Caco-2 (cell line): ENCODE measurements at places on chromosomes 5 and 9.

GRCh38 chr9:21729648-21730047, 72.8 kb upstream of the MTAP start:
- DNase-seq = no peak

- no peak for DNase-seq
These were observed 285.0 kb upstream of the ADAMTSL1 start for GRCh38 chr9:18188971-18189370.

GRCh38 chr5:172751761-172752510, 19.1 kb downstream of the DUSP1 start:
- no peak for DNase-seq

GRCh38 chr9:121220996-121221663, 19.5 kb upstream of the RAB14 start:
- no peak for DNase-seq

DNA sequence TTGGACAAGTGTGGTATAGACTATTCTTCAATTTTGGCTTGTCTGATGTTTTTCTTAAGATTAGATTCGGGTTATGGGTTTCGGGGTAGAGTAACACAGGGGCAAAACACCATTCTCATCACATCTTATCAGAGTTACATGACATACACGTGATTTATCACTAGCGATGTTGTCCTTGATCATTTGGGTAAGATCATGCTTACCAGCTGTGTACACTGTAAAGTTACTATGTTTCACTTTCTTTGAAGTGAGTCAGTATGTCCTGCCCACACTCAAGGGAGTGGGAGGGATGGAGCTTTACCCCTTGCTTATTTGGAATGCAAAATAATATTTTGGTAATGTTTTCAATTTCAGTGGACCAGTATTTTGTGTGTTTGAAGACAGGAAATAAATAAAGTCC, 101.8 kb upstream of the TAF11L2 start:
- DNase-seq = no peak

GRCh38 chr9:128687453-128687852, 1.6 kb upstream of the SET start:
- no peak for DNase-seq

- DNase-seq = peak; percentile 64
These were observed 10.8 kb upstream of the STOM start for GRCh38 chr9:121380846-121381245.

- no peak for DNase-seq
These were observed 207.0 kb downstream of the CSNK1G3 start for GRCh38 chr5:123719004-123719403.

DNA sequence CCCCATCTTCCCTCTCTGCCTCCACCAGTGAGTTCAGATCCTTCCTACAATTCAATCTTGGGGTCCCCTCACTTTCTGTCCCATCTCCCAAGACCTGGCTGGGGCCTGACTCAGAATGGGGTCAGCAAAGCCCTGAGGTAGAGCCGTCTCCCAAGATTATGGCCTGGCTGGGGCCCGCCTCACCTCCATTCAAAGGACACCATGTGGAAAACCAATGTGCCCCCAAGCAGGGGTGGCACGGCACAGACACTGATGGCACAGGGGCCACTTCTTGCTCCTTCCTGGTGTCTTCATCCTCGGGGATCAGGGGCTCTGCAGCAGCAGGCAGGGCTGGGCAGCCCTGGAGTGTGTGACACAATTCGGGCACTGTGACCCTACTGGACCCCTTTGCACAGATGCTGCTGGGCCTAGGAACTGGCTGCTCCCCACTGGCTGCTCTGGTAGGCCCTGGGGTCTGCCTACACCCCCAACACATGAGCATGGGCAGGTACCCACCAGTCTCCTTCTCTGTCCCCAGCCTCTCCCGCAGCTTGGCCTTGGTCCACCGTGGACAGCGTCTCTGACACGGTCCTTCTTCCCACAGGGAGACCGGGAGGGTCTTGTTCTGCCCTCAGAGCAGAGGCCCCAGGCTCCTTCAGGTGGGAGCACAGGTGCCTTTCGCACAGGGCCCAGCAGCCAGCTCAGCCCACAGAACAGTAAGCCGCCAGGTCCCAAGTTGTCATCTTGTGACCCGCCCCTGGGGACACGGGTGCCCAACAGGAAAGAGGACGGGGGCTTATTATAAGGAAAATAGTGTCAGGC, 89.5 kb downstream of the ADAMTS2 start:
- peak; percentile 13 for DNase-seq

GRCh38 chr9:131012396-131012917, 3.5 kb downstream of the LAMC3 start:
- peak; percentile 30 for DNase-seq

DNA sequence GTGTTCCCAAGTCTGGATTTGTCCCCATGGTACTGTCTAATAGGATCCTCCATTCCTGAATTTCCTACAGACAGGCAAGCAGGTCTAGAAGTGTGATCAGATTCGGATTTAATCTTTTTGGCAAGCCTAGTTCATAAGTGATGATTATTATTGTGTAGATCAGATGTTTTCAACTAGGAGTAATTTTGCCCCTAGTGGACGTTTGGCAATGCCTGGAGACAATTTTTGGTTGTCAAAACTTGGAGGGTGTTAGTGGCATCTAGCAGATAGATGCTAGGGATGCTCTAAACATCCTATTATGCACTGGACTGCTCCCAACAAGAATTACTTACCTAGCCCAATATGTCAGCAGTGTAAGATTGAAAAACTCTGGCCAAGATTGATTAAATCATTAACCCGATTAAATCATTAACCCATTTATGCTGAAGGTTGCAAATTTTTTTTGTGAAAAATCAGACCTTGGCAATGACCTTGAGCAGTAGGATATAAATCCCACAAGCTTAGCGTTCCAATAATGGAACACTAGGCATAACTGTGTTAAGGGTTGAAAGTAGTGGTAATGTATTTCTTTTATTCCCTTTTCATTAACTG, 28.2 kb downstream of the TCERG1 start:
- no peak for DNase-seq

DNA sequence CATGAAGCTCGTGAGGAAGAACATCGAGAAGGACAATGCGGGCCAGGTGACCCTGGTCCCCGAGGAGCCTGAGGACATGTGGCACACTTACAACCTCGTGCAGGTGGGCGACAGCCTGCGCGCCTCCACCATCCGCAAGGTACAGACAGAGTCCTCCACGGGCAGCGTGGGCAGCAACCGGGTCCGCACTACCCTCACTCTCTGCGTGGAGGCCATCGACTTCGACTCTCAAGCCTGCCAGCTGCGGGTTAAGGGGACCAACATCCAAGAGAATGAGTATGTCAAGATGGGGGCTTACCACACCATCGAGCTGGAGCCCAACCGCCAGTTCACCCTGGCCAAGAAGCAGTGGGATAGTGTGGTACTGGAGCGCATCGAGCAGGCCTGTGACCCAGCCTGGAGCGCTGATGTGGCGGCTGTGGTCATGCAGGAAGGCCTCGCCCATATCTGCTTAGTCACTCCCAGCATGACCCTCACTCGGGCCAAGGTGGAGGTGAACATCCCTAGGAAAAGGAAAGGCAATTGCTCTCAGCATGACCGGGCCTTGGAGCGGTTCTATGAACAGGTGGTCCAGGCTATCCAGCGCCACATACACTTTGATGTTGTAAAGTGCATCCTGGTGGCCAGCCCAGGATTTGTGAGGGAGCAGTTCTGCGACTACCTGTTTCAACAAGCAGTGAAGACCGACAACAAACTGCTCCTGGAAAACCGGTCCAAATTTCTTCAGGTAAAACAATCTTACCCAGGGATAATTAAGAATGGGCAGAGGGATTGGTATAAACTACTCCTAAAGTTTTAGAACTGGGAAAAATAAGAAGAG, 12.9 kb downstream of the ITGA1 start:
- DNase-seq = peak; percentile 75

GRCh38 chr9:113479174-113479621, 15.7 kb downstream of the RGS3 start:
- peak; percentile 22 for DNase-seq

DNA sequence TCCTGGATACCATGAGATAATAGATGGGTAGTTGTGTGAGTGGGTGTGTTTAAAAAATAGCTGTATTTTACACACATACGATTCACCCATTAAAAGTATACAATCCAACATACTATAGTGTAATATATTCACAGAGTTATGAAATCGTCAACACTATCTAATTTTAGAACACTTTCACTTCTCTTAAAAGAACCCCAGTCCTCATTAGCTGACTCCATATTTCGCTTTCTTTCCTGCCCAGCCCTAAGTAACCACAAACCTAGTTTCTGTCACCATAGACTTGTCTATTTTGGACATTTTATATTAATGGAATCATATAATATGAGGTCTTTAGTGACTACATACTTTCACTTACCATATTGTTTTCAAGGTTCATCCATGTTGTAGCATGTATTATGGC, 63.8 kb upstream of the S1PR3 start:
- no peak for DNase-seq

GRCh38 chr5:169044962-169045361, 256.0 kb downstream of the SLIT3 start:
- no peak for DNase-seq

- DNase-seq = no peak
These were observed 90.2 kb upstream of the LHFPL2 start for GRCh38 chr5:78738693-78739300.

DNA sequence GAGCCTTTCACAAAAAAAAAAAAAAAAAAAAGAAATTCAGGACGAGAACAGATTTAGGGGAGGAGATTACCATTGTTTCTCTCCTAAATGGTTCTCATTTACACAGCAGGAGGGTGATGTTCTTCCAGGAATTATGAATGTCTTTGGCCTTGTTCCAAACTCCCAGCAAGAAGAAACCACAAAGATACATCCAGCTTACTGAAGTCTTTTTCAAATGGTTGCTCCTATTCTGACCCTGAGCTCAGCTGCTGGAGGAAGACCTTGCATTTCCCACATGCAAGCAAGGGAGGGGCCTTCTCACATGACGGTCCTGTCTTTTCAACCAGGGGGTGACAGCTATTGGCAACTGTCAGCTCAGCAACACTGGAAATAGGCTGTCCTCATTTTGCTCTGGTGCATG, 203.0 kb upstream of the VLDLR start:
- no peak for DNase-seq

GRCh38 chr9:134648701-134649530, 7.3 kb downstream of the COL5A1 start:
- DNase-seq = no peak

DNA sequence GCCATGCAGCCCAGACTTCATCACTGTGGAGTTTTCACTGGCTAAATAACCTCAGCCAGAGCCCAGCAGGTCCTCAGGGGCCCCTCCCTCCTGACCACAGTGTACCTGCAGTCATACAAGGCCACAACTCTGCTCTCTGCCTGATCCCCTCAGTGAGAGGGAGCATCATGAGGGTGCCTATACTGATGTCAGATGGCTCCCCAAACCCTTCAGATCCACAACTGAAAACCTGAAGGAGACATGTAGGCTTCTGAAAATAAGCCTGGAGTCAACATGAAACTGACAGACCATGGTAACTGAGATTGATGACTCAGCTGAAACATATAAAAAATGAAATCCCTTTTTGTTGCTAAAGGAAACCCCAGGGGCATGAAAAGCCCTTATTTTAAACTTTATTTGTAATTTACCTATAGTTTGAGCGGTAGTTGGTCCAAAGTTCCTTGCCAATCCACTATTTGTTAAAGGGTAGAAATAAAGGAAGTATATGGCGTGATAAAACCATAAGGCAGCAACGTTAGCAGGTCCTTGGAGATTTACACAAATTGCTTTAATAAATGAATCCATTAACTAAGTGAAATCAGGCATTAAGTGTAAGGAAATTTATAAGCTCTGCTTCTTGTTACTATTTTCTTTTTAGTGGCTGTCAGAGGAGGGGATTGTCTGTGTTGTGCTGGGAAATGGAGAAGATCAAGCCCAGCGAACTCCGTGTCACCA, 68.3 kb downstream of the FGF1 start:
- DNase-seq = no peak

GRCh38 chr5:54671111-54671531, 153.6 kb downstream of the SNX18 start:
- DNase-seq = no peak

DNA sequence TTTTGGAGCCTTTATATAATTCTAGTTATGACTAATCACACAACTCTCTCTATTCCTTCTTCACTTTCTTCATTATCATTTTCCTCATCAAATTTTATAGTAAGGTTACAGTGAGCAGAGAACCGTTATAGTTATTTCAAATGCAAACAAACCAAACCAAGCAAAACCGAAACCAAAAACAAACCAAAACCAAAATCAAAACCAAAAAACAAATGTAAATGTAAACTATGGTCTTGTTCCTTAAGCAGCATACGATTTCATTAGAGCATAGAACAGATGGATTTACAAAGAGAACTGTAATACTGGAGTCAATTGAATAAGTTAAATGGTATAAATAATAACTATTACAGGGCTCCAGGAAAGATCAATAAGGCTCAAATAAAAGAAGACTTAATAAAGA, 447.1 kb downstream of the LRRC70 start:
- DNase-seq = no peak

DNA sequence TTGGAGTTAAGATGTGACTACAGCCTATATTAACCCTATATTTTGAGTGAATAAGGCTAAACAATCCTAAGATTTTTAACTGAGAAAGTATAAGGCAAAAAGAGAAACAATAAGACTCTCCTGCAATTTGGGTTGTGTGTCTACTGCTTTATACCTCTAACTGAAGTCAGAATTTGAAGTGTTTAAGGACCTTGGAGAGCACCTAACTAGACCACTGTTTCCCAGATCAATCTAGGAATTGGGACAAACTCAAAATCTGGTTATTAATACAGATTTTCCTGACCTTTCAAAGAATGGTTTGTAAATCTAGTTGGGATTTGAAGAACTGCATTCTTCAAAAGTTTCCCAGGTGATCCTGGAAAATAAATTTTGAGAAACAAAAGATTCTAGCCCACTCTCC, 42.1 kb downstream of the GABRA1 start:
- peak; percentile 2 for DNase-seq

DNA sequence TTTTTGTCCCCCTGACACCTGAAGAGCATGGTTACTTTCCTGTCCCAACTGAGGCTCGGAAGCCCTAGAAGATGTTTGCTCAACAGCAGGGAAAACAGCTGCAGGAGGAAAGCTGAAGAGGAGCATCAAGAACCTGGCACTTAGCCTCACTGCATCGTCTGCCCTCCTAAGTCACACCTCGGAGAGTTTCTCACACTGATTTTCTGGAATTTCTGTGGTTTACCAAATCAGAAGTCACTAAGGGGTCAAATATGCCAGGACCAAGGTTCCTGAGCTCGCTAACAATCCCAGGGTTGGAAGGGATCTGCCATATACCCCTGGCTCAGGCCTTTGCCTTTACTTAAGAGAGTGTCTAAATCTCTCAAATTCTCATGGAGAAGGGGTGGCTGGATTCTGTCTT, 5.3 kb downstream of the IL12B start:
- DNase-seq = no peak

GRCh38 chr9:103867886-103868285, 226.2 kb upstream of the SMC2 start:
- DNase-seq = no peak

DNA sequence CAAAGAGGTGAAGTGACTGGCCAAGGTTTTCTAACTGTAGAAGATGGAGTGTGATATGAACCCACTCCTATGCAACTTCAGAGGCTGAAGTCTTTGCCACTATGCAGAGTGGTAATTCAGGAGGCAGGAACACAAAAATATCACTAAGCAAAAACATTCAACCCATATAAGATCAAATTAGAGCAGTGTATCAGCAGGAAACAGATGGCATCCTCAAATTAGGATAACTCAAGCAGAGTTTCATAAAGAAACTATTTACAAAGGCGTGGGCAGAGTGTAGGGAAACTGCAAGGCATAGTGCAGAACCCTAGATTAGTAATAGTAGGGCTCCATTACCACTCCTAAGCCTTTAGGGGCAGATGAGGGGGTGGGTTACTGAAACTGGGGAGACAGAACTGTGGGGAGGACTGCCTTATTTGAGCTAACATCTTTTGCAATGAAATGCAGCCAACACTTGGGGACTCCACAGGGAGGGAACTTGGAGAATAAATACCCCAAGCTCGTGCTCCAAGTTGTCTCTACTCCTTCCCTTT, 72.2 kb downstream of the PTTG1 start:
- no peak for DNase-seq
